ENCODE measurements at places on chromosomes 3 and 15.

DNA sequence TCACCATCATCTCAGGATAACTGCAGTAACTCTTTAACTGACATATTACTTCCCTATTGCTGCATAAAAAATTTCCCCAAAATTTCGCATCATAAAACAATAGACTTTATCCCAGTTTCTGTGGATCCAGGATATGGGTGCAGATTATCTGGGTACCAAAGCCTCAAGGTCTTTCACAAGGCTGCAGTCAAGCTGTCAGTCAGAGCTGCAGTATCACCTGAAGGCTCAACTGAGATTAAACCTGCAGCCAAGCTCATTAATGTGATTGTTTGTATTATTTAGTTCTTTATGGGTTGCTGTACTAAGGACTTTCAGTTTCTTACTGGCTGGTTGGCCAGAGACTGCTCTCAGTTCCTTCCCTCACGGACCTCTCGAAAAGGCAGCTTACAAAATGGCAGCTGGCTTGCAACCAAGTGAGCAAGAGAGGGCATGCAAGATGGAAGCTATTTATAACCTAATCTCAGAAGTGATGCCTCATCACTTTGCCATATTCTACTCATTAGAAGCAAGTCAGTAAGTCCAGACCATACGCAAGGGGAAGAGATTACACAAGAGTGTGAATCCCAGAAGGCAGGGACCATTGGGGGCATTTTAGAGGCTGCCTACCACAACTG lies 54.9 kb downstream of the DCUN1D1 start:
- DNase-seq, result no peak

- DNase-seq, result no peak
Observed at GRCh38 chr3:148211725-148212124, 486.0 kb upstream of the AGTR1 start.

- no peak for DNase-seq
Observed at GRCh38 chr3:30308131-30308530, 298.3 kb upstream of the TGFBR2 start.

DNA sequence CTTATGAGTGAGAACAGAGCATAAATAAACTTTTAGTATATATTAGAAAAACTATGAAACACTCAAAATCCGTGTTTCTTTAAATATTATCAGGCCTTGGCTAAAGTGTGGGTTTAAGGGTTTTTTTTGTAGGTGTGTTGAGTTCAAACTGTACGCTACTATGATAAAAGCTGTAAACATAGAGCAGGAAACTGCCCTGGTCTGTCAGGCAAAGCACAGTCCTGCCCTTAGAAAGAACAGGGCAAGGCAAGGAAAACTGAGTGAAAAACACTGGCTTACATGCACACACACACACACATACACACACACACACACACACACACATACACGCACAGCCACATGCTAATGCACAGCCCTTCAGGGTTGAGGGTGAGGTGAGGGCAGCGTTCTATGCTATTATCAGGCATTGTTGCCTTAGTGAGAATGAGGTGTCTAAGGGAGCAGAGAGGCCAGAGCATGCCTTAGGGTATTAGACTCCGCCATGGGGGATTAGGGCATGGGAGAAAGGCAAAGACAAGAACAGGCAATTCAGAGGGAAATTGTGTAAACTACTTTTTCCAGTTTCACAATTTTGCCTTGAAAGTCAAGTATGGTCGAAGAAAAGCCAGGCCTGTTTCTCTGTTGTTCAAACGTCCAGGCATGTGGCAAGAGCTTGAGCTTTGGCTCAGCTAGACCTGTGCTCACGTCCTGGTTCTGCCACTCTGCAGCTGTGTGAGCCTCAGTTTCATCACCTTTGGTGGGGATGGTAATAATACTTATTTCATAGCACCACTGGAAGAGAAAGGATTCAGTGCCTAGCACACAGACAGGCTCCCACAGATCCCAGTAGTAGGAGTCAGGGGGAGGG lies 36.3 kb upstream of the TPM1 start:
- no peak for DNase-seq

- no peak for DNase-seq
Observed at GRCh38 chr15:58087871-58088270, 22.4 kb upstream of the ALDH1A2 start.

DNA sequence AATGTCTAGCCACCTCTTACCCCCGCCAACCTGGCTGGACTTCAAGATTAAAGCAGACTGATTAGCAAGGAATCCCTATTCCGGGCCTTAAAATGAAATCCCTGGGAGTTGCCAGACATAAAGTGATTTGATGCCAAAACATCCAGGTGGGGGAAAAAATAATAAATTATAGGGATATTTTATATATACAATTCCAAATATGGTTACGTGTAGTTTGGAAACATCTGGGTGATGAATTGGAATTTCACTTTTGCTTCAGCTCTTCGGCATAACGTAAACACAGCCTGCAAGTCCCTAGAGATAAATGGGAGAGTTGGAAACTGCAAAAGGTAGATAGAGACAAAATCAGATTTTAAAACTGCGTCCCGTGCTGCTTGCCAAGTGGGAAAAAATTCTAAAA lies 545.5 kb upstream of the MDFIC2 start:
- DNase-seq, result no peak

DNA sequence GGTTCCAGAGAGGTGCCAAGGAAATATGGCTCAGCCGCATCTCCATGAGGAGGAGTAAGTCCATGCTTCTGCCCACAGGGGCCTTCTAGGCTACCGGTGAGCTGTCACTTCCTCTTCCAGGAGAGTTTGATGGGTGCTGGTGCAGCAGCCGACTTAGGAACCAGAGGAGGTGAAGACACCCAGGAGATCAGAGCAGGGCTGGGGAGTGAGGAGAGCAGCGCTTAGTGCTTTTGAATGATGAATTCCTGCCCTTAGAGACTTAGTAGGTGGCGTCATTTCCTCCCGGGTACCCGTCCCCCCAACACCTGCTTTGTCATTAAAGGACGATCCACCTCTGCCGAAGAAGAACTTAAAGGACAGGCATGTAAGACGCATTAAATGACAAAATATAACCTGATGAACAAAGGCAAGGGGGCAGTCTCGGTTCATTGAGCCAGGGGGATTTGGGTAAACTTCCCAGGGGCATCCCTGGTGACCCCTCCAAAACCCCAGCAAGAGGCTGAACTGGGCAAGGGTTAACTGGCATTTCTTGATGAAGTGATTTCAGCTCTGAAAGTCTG lies 67.6 kb downstream of the HES1 start:
- DNase-seq, result no peak

DNA sequence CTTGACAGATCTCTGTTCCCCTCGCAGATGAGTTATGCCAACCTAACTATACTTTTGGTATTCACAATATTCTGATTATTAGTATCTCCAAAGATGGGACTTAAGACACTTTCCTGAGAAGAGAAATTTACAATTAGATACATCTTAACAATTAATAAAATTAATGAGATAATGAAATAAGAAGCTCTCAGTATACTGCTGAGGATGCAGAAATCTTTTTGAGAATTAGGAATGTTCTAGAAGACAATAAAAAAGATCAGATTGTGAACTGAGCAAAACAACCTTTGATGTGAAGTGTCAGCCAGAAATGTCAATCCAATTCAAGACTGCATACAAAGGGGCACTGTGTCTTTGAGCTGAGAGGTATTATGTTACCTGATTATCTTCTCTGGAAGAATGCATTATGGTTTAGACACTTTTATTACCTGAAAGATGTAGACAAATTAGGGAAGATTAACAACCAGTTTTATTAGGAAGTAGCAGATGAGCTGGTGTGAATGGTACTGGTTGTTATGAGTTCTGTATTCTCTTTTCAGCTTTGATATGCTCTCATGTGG lies 262.9 kb downstream of the TIGIT start:
- DNase-seq, result no peak

DNA sequence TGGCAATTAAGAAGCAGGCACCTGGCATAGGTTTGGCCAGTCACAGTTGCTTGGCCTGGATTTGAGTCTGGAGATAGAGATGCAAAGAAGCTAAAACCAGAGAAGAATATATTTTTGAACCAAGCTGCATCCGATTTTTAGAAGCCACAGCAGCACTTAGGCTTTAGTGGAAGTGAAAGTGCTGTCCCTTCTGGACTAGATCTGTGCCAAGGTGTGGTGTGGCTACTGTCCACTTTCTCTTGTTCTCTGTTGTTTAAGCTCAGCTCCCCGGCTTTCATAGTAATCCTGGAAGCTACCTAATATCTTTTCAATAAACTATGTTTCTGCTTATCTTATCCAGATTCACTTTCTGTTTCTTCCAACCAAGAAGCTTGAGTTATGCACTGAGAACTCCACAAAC lies 183.4 kb upstream of the THRB start:
- no peak for DNase-seq

DNA sequence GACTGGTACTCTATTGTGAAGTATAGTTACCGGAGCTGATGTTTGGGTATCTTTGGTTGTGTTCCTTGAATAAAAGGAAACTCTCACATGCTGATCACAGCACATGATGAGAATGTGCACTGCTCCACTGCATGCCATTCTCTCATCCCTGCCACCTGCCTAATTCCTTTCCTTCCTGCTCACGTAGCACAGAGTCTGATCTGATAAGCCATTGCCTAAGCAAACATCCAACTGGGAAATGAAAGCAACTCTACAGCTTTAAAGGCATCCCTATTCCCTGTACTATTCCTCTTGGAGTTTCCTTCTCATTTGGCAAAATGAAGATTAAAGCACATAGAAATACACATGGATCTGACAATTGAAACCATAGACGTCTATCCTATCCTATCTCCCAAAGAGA lies 359.8 kb downstream of the C3orf38 start:
- no peak for DNase-seq

DNA sequence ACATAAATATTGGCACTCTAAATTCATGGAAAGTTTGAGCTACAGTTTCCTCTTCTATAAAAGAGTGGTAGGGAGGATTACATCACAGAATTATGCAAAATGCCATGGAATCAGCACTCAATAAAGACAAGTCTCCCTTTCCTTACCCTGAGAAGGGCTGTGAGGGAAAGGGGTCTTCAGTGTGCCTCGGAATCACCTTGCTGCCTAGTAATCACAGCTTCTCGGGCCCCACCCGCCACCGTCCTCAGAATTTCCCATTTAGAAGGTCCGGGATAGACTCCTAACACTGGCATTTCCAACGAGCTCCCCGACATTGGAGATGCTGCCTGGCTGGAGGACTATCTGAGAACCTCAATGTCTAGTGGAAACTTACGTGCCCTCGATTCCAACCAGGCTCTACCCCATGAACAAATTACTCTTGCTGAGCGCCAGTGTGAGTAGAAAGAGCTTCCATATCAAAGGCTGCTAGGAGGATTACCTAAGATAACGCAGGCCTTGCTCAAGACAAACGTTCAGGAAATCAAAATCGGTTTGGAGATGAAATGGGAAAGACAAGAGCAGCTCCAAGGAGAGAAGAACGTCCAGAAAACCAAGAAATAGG lies 92.1 kb upstream of the CHD2 start:
- DNase-seq, result peak; percentile 42

GRCh38 chr15:64246364-64247189 lies 83.8 kb upstream of the PPIB start:
- DNase-seq, result no peak

DNA sequence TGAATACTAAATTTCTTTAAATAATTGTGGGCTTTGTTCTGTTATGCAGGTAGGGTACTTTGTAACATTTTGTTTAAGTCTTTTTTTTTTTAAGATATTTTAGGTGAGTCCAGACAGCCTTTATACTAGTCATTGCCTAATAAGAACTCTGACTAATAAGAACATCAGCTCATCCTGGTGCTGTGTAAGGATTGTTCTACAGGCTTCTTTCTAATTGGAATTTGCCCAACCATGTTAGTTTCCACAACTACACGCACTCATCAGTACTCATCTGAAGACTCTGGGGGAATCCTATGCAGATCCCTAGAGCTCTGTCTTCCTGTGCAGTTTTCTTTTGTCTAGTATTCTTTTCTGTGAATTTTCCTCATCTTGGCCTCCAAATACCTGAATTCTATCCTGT lies 741.8 kb downstream of the IGSF11 start:
- no peak for DNase-seq

GRCh38 chr15:40105517-40106202 lies 3.0 kb downstream of the BMF start:
- no peak for DNase-seq

DNA sequence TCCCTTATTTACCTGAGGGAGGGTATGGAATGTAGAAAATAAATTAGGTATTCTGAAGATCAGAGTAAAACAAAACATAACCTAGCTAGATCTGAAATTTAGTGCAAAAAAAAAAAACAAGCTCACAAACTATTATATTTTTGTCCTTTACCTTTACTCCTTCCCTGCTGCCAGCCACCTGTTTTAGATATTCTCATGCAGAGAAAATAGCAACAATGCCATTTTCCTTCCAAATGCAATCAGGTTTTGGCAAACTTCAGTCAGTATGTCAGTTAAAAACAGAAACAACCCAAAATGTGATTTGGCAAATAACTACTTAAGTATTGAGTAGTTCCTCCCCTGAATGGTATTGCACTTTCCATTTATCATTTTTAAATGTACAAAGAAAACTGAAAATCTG lies 35.8 kb downstream of the PEAK1 start:
- DNase-seq, result no peak

DNA sequence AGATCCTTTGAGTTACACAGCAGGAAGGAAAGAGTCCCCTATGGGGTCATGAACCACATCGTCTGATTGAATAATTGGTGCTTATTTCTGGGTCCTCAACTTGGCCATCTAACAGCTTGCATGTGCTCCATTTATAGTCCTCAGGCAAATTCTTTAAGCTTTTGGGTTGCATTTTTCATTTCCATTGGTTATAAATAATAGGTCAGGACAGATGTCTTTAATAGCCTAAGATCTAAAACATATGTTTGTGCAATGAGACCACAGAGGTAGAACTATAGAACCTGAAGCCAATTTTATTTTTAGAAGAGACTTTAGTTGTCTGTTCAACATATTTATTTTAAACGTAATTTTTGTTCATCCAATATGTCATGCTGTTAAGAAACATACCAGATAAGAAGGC lies 43.2 kb downstream of the CD200R1L start:
- DNase-seq, result no peak

GRCh38 chr3:151686257-151686656 lies 47.5 kb upstream of the AADACL2 start:
- DNase-seq, result no peak

GRCh38 chr15:43516801-43517353 lies 531 bp upstream of the MAP1A start:
- no peak for DNase-seq

DNA sequence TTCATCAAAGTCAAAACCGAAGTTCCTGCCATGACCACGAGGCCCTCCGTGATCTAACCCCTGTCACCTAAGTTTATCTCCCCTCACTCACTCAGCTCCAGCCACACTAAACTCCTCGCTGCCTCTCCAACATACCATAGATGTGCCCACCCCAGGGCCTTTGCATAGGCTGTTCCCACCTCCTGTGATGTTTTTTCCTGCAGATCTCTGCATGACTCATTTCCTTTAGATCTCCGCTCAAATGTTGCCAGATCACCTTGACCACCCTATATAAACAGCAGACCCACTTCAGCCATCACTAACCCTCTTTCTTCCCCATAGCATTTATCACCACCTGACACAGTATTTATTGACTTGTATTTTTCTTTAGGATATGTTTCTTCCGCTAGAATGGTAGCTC lies 58.5 kb downstream of the HRH1 start:
- DNase-seq, result no peak

GRCh38 chr15:57376696-57377477 lies 582 bp downstream of the CGNL1 start:
- DNase-seq, result no peak

All from upper lobe of left lung (tissue), 6 donors.